Right hindlimb (tissue), 1 donor: ENCODE measurements at places on chromosomes 5 and 9.

- DNase-seq = no peak
Observed at GRCh38 chr5:140039561-140039960, 3.5 kb downstream of the NRG2 start.

- DNase-seq = peak; percentile 19
Observed at GRCh38 chr9:14932231-14932630, 22.0 kb upstream of the FREM1 start.

GRCh38 chr9:32574858-32575257 lies 1.9 kb upstream of the NDUFB6 start:
- no peak for DNase-seq

DNA sequence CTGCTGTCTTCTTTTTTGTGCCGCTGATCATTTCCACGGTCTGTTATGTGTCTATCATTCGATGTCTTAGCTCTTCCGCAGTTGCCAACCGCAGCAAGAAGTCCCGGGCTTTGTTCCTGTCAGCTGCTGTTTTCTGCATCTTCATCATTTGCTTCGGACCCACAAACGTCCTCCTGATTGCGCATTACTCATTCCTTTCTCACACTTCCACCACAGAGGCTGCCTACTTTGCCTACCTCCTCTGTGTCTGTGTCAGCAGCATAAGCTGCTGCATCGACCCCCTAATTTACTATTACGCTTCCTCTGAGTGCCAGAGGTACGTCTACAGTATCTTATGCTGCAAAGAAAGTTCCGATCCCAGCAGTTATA lies 17.1 kb downstream of the F2R start:
- DNase-seq = no peak

GRCh38 chr9:137268538-137269201 lies 8.9 kb upstream of the TOR4A start:
- no peak for DNase-seq

- DNase-seq = no peak
Observed at GRCh38 chr9:88370346-88370745, 17.9 kb upstream of the SPIN1 start.

DNA sequence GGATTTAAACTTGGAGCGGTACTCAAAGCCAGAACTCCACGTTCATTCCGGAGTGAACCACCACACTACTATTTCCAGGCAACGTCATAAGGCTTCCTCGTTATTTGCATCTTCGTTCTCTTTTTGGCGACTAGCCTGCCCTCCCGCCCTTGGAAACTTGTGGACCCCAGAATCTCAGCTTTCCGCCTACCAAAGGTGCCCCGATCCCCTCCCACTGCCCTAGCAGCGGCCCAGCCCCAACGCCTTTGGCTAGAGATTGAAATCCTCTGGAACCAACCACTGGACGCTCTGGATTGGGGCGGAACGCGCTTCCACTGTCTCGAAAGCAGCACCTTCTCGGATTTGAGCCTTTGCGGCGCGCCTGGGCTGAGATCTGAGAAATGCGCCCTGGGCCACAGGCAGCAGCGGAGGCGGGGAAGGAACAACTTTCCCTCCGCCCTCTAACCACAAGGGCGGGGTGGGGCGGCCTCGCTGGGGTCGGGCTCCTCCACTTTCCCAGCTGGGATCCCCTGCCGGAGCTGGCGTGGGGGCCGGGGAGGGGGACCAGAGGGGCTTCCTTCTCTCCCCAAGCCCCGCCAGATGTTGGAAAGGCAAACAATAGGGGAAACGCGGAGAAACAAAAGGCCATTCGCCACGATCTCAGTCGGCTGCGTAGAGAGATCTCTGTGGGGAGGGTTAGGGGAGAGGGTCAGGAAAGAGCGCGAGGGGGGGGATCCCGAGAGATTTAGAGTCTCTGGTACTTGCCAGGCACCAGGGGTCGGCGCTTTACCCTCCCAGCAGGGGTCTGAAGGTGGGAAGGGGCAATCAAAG lies 1.3 kb downstream of the MOB3B start:
- peak; percentile 87 for DNase-seq

GRCh38 chr9:121862371-121863332 lies 211.2 kb downstream of the DAB2IP start:
- DNase-seq = no peak

GRCh38 chr5:16521521-16522483 lies 56.2 kb upstream of the ZNF622 start:
- DNase-seq = no peak

GRCh38 chr9:80127920-80128319 lies 556.2 kb downstream of the TLE4 start:
- no peak for DNase-seq

- DNase-seq = no peak
Observed at GRCh38 chr5:149682532-149683075, 47.5 kb upstream of the PPARGC1B start.

DNA sequence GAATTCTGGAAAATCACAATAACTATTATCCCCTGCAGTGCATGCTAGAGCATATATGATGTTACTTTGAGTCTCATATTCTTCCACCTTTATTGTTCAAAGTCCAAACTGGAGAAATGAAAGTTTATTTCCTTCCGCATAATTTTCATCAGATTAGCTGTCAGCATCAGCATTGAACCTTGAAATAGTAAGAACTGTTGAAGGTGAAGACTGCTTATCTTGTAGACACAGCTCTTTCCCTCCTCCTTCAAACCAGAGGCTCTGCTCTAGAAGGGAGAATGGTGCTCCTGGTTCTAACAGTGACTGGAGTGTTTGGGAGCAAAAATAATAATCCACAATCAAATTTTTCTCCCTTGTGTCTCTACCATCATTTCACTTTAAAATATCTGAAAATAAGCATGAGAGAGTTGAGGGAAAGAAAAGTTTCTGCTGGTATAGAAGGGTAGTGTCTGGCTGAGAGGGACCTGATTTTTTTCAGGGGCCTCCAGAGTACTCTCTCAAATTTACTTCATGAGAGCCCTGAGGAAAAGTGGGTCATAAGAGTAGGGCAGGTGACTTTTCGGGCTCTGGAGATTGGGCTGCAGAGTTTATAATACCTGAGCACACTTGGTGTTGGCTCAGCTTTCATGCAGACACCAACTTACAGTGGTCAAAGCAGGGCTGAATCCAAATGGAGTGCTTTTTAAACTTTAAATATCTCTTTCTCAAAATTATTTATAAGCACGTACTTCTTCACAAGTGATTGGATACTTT lies 170.4 kb downstream of the ZDHHC21 start:
- no peak for DNase-seq

GRCh38 chr9:136620441-136621018 lies 42.2 kb upstream of the EGFL7 start:
- no peak for DNase-seq

DNA sequence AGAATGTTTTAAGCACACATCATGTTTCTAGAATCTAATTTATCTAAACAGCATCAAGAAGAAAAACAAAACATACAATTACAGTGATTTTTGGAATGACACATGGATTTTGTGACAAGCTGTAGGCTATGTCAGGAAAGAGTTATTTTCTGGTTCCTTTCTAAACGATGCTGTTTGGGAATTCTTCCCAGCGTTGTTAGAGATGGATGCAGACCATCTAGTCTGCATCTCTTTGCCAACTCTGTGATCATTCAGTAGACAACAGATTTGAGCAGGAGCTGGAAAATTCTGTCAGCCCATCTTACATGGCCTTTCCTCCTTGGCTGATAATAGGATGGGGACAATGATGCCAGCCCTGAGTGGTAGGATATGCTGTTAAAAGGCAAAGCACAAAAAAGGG lies 295.7 kb upstream of the TRPC7 start:
- DNase-seq = no peak

DNA sequence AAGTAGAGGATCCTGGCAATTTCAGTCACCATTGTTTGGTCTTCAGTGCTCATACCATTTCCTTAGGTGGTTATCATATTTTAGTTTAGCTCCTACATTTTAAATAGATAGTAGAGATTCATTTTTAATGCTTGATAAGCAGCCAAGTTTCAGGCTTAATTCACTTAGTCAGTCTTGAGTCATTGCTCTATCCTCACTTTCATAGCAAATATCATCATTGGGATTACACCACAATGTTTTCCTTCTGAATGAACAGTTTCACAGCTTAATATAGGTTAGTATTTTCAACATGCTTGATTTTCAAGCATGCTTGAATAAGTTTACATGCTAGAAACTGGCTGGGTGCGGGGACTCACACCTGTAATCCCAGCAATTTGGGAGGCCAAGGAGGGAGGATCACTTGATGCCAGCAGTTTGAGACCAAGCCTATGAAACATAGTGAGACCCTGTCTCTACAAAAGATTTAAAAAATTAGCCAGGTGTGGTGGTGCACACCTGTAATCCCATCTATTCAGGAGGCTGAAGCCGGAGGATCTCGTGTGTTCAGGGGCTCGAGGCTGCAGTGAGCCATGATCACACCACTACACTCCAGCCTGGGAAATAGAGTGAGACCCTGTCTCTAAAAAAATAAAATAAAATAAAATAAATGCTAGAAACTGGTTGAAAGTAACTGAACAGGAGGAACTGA lies 339.9 kb downstream of the ADGRV1 start:
- no peak for DNase-seq

- DNase-seq = no peak
Observed at GRCh38 chr9:137056739-137057415, 3.0 kb upstream of the ENTPD2 start.

DNA sequence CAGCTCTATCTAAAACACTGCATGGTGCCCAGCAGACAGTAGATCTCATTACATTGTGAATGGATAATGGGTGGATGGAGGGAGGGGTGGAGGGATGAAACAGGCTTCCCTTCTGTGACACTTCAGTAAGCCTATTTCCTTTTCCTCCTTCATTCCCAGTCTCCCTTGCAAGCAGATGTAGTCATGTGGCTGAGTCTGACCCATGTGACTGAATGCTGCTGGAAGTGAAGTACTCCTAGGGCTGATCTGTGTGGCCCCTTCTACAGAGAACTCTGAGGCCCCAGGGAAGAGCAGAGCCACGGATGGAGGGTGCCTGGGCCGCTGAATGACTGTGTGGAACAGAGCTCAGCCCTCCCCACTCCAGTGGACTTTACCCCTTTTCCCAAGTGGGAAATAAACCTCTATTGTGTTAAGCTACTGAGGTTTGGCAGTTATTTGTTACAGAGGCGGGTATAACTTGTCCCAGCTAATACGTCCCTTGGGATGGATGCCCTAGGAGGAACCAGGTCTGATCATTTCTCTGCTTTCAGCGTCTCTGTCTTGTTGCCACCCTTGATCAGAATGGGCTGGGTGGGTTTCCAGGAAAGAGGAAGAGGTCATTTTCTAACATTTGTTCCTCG lies 176.1 kb upstream of the MVB12B start:
- DNase-seq = no peak

DNA sequence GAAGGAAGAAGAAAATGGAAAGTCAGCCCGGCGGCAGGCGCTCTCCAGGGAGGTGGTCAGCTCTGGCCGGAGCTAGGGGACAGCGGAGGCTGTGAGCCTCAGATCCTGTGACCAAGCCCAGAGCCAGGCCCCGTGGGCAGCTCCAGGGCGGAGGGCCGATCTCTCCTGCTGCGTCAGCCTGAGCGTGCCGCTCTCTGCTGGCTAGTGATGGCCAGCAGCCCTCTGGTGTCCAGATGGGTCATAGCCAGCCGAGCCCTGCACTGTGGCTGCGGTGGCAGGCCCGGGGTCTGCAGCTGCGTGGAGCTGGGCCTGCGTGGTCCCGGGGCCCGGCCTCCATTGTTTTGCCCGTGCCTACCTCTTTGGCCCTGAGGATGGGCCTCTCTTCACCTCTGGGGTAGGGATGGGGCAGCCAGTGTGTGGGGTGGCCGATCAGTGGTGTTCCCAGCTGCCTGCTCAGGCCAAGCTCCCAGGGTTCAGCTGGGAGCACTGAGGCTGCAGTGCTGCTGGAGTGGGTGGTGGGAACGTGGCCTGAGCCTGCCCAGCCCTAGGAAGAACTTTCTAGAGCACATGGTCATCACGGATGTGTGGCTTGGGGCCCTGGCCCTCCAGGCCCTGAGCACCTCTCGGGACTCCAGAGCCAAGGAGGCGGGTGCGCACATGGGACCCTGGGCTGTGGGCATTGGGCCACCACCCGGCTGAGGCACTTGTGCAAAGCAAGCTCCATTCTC lies 17.1 kb upstream of the NRARP start:
- DNase-seq = peak; percentile 55

GRCh38 chr9:134195558-134195957 lies 31.2 kb upstream of the RNU6ATAC start:
- no peak for DNase-seq

DNA sequence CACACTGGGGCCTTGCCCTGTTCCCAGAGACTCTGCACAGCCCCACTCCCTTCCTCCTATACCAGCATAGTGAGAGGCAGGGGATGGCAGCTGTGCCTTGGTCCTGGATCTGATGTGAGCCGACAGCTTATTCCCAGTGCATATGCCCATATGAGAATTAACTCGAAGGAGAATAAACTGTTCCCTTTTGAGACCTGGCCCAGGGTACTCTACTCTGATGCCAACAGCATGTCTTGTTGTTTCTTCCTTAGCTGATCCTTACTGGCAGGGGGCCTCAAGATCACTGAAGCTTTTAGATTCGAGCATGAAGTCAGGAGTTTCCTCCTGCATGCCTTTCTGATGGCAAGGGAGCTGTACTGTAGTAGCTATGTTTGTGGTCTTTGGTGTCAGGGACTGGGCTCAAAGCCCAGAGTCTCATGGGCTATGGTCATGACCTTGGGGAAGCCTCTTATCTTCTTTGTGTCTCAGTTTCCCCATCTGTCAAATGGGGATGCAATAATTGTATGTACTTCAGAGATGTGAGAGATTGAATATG lies 57.1 kb downstream of the DOCK2 start:
- no peak for DNase-seq

DNA sequence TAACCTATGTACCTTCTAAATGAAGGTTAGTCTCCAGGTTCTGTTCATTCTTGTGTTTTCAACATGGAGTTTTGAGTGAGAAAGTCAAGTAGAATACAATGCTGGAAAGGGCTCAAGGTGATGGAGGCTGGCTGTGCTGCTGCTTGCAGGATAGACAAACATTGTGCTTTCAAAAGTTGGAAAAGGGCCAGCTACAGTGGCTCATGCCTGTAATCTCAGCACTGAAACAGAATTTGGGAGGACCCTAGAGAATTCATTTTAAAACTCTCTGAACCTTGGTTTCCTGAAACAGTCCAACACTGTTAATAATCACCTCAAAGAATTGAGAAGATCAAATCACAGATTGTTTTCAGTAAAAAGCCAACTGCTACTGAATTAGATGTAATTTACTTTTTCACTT lies 15.4 kb upstream of the IARS1 start:
- no peak for DNase-seq
